ENCODE measurements at places on chromosomes 5 and 9. TPM values are rescaled to one million over a fixed set of nuclear protein-coding genes. Genes with fewer than 3 reads are reported as not detected.

BARHL1 gene
- not detected for total RNA-seq

CATSPER3 gene
- total RNA-seq = 0.55 TPM

TENT4A gene
- total RNA-seq = 36.6 TPM

GARIN3 gene
- total RNA-seq = not detected

PFN3 gene
- not detected for total RNA-seq

GABRA1 gene
- total RNA-seq = not detected

IFNA21 gene
- not detected for total RNA-seq

KLHL9 gene
- total RNA-seq = 18.0 TPM

CAMK2A gene
- total RNA-seq = not detected

TMEM252 gene
- total RNA-seq = not detected

DNA sequence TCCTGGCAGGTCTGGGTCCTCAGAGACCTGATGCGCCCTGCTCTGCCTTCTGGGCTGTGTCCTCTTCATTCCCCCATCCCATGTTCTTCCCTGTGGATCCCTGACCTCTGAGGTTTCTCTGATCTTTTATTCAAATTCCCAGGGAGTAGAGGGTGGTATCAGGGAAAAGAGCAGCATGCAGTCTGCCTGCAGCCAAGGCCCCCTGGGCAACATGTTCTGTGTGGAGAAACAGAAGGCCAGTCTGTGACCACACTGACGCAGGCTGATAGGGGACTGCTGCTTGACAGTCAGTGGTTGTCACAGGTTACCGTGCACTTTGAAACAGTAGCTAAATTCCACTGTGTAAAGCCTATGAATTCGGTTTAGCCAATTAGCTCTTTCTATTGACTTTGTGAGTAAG lies 156.6 kb upstream of the IRX2 start:
- no peaks in the 10 kb centered on the region for H3K27me3 ChIP-seq
- H3K4me3 ChIP-seq = no peak overlapping the region
- H3K4me1 ChIP-seq = no peaks in the 10 kb centered on the region
- no peak for DNase-seq
- H3K36me3 ChIP-seq = no peaks in the 10 kb centered on the region

GRCh38 chr5:82352146-82352791 lies 74.1 kb upstream of the RPS23 start:
- peaks cover 51% of the 10 kb centered on the region for H3K4me1 ChIP-seq
- no peak overlapping the region for H3K27ac ChIP-seq
- H3K27me3 ChIP-seq = no peaks in the 10 kb centered on the region

- no peak overlapping the region for H3K4me3 ChIP-seq
- peaks cover 10% of the 10 kb centered on the region for H3K27me3 ChIP-seq
- no peak for DNase-seq
These were observed 9.3 kb downstream of the TLE1 start for GRCh38 chr9:81680006-81680405.

DNA sequence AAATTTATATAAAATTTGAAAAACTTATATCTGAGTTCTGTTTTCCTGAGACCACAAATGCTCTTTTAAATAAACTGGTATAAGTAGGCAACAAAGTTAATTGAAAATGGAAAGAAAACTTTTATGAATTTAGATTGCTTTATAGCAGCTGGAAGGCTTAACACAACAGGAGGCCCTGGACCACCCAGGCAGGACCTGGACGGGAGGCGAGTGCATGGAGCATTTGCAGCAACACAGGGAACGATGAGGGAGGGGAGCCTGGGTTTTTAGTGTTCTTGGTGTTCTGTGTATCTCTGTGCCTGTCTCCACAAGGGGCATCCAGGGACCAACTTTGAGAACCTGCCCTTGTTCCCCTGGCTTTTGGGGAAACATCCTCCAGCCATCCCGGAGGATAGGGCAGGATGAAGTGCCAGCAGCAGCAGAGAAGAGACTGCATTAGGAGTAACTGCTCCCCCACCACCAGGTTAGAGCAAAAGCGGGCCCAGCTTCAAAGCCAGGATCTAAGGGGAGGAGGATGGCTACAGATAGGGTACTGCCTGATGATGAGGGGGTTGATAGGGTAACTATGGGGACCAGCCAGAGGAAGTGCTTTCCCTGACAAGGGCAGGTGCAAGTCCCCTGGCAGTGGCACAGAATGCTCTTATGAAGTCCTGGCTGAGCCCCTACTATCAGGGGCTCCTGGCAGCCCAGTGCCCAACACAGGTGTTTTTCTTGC lies 6.7 kb upstream of the SPATA31E1 start:
- no peak for DNase-seq
- H3K4me3 ChIP-seq = no peak overlapping the region
- H3K4me1 ChIP-seq = no peaks in the 10 kb centered on the region

- no peaks in the 10 kb centered on the region for H3K4me1 ChIP-seq
- H3K4me3 ChIP-seq = no peak overlapping the region
- H3K27me3 ChIP-seq = no peaks in the 10 kb centered on the region
- no peak for DNase-seq
- H3K27ac ChIP-seq = no peak overlapping the region
These were observed 115.6 kb downstream of the XRCC4 start for GRCh38 chr5:83192947-83193346.

DNA sequence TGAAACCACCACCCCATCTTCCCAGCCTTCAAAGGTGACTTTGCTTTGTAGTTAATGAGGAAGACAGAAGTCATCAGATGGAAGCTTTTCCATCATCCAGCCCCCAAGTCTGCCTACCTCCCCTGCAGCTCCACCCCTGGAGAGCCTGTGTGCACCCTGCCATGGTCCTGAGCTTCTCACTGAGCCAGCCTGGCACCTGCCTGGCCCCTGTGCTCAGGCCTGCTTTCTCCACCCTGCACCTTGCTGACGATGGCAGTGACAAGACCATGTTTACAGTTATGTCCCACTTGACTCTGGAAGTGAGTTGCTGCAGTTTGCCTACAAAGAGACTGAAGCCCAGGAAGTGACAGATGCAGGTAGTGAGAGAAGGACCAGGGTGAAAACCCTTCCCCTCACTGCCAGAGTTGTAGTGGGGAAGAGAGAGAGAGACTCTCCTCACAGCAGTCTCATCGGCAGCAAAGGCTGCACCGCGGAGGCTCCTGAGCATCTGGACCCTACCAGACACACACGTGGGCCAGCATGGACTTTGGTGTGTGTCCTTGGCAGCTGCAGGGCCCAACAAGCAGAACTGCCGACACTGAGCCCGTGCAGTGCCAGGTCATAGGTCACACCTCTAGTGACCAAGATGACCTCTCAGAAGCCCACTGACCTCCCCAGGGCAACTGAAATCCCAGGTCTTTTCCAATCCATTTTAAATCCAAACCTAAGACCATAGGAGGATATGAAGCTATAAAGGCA lies 107.1 kb downstream of the CACNA1B start:
- no peak overlapping the region for H3K4me3 ChIP-seq
- no peak overlapping the region for H3K27ac ChIP-seq
- DNase-seq = no peak
- peaks cover 4% of the 10 kb centered on the region for H3K27me3 ChIP-seq

DNA sequence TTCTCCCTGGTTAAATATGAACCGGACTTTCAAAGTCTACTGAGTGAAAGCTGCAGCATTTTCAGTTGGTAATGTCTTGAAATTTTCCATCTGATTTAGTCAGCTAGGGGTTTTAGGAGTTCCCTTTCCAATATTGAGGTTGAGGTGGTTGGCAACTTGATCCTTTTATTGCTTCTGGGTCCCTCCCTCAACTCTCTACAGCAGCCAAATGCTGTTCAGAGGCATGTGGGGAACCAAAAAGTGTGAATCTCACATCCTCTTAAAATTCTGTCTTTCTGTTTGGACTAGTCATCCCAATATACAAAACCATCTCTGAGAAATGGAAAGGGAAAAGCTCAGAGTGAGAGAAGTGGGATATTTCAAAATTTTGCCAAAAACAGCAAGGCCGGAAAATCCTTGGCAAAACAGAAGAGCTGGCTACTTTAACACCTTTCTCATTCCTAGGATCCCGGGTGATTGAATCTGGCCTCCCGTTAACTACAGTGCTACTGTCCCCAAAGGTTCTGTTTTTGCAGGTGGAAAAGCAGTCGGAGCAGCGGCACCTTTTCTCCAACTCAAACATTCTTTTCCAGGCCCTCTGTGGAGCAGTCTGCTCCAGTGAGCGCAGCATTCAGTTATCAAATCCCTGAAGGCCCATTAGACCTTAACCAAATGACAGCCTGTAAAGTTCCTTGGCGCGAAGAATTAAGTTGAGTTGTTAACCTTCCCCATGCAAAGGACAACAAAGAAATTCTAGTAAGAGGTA lies 345.9 kb upstream of the NUDT12 start:
- H3K27me3 ChIP-seq = no peaks in the 10 kb centered on the region
- no peak overlapping the region for H3K27ac ChIP-seq
- H3K36me3 ChIP-seq = no peaks in the 10 kb centered on the region
- no peak for DNase-seq
- H3K4me3 ChIP-seq = no peak overlapping the region

DNA sequence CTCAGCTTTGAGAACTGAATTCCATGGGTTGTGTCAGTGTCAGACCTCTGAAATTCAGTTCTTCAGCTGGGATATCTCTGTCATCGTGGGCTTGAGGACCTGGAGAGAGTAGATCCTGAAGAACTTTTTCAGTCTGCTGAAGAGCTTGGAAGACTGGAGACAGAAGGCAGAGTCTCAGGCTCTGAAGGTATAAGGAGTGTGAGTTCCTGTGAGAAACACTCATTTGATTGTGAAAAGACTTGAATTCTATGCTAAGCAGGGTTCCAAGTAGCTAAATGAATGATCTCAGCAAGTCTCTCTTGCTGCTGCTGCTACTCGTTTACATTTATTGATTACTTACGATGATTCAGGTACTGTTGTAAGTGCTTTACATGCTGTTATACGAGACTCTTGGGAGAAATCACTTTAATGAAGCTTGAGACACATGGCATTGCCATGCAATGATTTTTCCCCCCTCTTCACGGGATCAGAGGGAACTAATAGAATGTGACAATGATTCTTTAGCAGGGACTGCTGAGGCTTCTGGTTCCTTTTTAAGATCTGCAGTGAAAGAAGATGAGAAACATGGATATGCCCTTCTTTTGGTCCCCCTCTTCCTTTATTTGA lies 63.8 kb downstream of the PTTG1 start:
- peak overlapping the region; percentile 83 for H3K27ac ChIP-seq
- H3K27me3 ChIP-seq = no peaks in the 10 kb centered on the region
- H3K4me1 ChIP-seq = peaks cover 67% of the 10 kb centered on the region
- no peak for DNase-seq

GRCh38 chr5:178940569-178941360 lies at the start of gene ZNF454:
ZNF454 (plus strand) TSS chr5:178941198; CDS start chr5:178942792, 1,594 bp downstream.
- H3K4me3 ChIP-seq = no peak within 1 kb of the TSS
- DNase-seq = no peak
- no peaks in the 10 kb centered on the region for H3K27me3 ChIP-seq
- peaks cover 20% of the 10 kb centered on the region for H3K36me3 ChIP-seq
- no peaks in the 10 kb centered on the region for H3K4me1 ChIP-seq

GRCh38 chr5:86684222-86684621 lies 66.5 kb downstream of the COX7C start:
- no peak overlapping the region for H3K4me3 ChIP-seq
- no peak overlapping the region for H3K27ac ChIP-seq
- DNase-seq = no peak
- no peaks in the 10 kb centered on the region for H3K4me1 ChIP-seq

DNA sequence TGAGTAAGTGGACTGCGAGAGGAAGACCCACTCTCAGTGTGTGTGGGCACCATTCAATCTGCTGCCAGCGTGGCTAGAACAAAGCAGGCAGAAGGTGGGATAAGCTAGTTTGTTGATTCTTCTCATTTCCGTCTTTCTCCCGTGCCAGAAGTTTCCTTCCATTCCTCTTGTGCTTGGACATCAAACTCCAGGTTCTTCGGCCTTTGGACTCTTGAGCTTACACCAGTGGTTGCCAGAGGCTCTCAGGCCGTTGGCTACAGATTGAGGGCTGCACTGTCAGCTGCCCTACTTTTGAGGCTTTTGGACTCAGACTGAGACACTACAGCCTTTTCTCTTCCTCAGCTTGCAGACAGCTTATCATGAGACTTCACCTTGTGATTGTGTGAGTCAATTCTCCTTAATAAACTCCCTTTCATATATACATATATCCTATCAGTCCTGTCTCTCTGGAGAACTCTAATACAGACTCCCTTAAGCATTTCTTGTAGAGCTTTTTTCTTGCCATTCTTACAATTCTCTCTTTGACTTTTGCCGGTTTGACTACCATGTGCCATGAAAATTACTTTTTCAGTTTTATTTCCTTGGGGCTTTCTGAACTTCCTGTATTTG lies 494.9 kb downstream of the PRR16 start:
- no peak for DNase-seq
- no peaks in the 10 kb centered on the region for H3K36me3 ChIP-seq
- no peak overlapping the region for H3K4me3 ChIP-seq
- H3K4me1 ChIP-seq = no peaks in the 10 kb centered on the region
- no peak overlapping the region for H3K27ac ChIP-seq

- no peaks in the 10 kb centered on the region for H3K36me3 ChIP-seq
- no peak overlapping the region for H3K4me3 ChIP-seq
- H3K27me3 ChIP-seq = no peaks in the 10 kb centered on the region
- H3K27ac ChIP-seq = no peak overlapping the region
- DNase-seq = no peak
These were observed 118.7 kb downstream of the LPAR1 start for GRCh38 chr9:110919609-110920008.

DNA sequence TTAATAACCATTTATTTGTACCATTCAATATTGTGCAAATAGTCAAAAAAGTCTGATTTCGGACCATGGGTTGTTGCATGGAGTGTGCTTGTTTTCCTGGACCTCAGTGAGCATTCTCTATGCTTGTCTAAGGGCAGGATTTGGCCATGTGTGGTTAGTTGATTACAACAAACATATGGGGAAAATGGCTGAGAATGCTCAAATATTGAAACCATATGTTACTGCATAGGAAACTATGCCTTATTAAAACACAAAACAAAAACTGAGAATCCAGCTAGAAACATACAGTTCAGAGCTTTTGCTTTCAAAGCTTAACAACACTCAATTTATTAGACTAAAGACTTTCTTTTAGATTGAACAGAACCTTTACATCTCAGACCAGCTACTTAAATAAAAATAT lies 928.3 kb downstream of the NR2F1-AS1 start:
- H3K4me3 ChIP-seq = no peak overlapping the region
- no peaks in the 10 kb centered on the region for H3K27me3 ChIP-seq
- no peaks in the 10 kb centered on the region for H3K4me1 ChIP-seq
- H3K36me3 ChIP-seq = no peaks in the 10 kb centered on the region
- H3K27ac ChIP-seq = no peak overlapping the region

DNA sequence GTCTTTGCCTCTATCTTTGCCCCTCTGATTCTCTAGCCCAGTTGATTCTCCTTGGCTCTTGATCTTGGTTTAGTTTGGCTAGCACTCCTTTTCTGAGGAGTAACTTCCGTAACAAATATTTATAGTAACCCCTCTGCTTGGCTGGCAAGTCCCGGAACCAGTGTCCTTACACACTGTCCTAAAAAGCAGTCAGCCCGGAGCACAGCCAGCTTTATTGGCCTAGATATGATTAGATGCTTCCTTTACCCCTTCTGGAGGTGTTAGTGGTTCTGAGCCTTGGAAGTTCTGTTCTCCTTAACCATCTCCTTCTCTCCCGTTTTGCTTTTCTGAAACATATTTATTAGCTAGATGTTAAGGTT lies 17.0 kb upstream of the MSMP start:
- no peaks in the 10 kb centered on the region for H3K27me3 ChIP-seq
- no peak overlapping the region for H3K4me3 ChIP-seq
- DNase-seq = no peak
- no peak overlapping the region for H3K27ac ChIP-seq
- H3K4me1 ChIP-seq = no peaks in the 10 kb centered on the region
- no peaks in the 10 kb centered on the region for H3K36me3 ChIP-seq

GRCh38 chr9:123484130-123484529 lies 128.1 kb downstream of the CRB2 start:
- H3K27ac ChIP-seq = no peak overlapping the region
- no peak overlapping the region for H3K4me3 ChIP-seq
- no peaks in the 10 kb centered on the region for H3K27me3 ChIP-seq
- no peak for DNase-seq
